HT-29 (cell line): ENCODE measurements at places on chromosomes 3 and 15.

- DNase-seq = no peak
Measured at GRCh38 chr3:112644453-112644852, 3.5 kb upstream of the CCDC80 start.

GRCh38 chr15:90760661-90761232, 43.6 kb downstream of the BLM start:
- DNase-seq = no peak

DNA sequence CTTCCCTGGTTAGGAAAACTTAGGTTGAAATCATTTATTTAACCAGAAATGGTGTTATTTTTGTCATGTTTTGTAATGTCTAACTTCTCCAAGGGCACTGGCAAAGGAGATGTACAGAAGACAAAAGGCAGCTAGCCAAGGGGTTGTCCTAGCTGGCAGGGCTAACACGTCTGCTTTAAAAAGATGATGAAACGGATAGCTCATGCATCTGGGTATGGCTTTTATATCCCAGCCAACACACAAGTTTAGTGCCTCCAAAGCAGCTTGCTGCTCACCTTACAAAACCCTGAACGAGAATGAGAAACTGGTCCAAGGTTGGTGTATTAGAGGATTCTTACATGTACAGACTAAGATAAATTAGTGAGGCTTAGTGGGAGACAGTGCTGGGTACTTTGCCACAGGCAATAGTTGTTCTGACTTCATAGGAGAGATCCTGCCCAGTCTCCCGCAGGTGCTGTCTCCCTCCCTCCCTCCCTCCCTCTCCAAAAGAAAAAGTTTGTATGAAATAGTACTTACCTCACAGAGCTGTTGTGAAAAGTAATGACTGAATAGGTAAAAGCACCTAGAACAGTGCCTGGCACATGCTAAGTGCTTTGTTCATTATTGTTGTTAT, 47.8 kb downstream of the KCNMB2 start:
- DNase-seq = no peak

DNA sequence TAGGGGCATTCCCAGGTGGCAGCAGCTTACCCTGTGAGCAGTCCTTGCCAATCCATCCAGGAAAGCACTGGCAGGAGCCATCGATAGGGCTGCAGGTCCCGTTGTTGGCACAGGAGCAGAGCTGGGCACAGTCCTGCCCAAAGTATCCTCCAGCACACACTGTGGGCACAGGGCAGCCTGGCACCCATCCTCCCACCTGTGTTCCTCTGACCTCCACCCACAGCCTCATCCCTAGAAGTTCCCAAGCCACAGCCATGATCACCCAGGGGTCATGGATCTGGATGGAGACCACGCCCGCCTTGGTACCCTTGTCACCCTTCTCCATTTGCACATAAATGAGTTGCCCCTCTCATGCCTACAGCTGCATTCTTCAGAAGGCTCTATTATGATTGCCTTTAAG, 48.6 kb downstream of the RAB11A start:
- no peak for DNase-seq

DNA sequence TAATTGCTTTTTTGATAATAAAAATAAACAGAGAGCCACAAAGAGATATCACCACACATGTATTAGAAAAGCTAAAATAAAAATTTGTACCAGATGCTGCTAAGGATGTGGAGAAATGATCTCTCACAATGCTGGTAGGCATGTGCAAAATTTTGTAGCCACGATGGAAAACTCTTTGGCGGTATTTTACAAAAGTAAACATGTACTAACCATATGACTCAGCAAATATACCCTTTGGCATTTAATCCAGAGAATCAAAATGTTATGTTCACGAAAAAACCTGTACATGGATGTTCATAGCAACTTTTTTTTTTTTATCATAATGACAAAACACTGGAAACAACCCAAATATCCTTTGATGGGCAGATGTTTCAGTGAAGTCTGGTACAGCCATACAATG, 261.2 kb downstream of the LPP start:
- DNase-seq = no peak

DNA sequence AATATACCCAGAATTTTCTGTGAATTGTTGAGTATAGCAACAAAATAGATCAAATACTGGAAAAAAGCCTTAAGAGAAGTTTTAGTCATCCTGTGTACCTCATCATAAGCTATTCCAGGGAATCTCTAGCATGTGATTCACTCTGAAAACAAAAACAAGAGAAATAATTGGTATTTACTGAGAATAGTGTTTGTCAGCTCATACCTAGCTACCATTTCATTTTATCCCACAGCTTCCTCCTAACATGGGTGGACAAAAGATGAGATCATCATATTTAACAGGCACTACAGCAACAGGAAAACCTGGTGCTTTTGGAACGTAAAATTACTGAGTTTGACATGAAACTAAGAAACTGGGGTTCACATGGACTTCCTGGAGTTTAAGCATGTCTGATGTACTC, 753.5 kb upstream of the NECTIN3 start:
- DNase-seq = no peak

- DNase-seq = no peak
Measured at GRCh38 chr3:15495461-15496340, 25.8 kb downstream of the COLQ start.

- no peak for DNase-seq
Measured at GRCh38 chr3:127682561-127682960, 9.8 kb downstream of the ABTB1 start.

DNA sequence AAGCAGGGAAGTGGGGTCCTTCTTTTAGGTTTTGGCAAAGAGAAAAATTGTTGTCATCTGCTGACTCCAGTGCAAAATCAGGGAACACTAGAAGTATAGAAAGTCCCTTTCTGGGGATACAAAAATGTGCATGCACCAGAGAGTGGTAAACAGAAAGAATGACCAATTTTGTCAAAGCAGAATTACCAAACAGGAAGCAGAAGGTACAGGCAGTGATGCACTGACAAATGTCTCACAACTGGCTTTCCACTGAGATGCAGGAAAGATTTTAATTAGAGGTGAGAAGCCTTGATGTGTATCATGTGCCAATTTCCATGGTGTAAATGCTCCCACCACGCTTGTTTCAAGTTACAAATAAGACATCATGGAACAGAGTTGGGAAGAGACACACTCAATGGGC, 66.0 kb downstream of the TRIM69 start:
- DNase-seq = no peak

- DNase-seq = no peak
Measured at GRCh38 chr3:146873748-146874147, 268.6 kb upstream of the PLSCR5 start.

DNA sequence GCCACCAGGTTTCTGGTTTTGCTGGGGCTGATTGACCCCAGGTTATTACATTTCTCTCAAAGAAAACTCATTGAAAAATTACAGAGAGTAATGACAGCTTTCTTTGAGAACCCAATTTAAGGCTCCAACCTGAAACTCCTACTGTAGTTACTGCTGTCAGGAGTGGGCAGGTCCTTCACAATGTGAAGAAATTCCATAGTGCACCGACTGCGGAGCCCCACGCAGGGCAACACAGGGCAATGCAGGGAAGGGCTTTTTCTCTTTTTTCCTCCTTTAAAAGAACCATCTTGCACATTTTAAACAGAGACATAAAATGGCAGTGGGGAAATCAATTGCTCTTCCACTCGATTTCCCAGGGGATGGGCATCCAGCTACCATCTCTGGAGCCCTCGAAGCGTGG, 74.3 kb downstream of the NUP210 start:
- no peak for DNase-seq

DNA sequence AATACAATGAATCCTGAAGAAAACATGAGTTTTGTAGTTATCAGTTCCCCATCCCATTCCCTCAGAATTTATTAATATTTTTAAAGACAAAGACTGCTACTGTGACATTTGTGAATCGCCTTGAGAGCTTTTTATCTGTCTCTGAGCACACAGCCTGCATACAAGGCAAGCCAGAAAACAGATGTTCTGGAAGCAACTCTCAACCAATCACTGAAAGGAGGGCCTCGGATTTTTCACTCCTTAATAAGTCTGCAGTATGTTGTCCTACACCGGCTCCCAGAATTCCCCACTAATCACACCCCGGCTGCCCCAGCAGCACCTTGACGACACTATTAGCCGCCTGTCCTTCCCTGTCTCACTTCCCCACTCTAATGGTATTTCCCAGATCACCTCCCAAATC, 138.5 kb downstream of the ZNF621 start:
- no peak for DNase-seq

DNA sequence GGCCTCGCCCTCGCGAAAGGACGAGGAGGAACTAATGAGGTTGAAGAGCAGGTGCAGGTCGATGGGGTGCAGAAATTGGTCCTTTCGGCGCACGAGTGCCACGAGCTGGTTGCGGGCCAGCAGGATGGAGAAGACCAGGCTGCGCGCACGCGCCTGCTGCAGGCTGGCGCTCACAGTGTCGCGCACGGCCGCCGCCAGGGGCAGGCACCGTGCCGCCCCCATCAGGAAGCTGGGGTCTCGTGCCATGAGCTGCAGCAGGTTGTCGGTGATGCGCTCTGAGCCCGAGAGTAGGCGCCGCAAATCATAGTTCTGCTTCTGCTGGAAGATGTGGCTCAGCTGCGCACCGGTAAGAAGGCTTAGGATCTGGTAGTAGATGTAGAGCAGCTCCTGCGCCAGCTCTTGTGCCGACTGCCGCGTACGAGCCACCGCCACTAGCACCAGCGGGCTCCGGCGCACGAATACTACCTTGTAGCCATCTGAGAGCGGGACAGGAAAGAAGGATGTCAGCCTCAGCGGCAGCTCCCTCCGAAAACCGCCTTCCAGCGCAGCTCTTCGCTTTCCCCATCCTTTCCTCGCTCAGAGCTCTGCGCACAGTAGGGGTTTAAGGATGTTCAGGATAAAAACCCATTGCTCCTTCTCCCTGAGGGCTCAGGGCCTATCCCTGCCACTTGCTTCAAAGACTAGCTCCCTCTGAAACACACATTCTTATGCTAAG, 6.9 kb upstream of the MST1R start:
- no peak for DNase-seq

GRCh38 chr3:43214616-43215015, 71.7 kb upstream of the SNRK start:
- DNase-seq = peak; percentile 76

- no peak for DNase-seq
Measured at GRCh38 chr3:120451272-120451761, 525 bp upstream of the FSTL1 start.

DNA sequence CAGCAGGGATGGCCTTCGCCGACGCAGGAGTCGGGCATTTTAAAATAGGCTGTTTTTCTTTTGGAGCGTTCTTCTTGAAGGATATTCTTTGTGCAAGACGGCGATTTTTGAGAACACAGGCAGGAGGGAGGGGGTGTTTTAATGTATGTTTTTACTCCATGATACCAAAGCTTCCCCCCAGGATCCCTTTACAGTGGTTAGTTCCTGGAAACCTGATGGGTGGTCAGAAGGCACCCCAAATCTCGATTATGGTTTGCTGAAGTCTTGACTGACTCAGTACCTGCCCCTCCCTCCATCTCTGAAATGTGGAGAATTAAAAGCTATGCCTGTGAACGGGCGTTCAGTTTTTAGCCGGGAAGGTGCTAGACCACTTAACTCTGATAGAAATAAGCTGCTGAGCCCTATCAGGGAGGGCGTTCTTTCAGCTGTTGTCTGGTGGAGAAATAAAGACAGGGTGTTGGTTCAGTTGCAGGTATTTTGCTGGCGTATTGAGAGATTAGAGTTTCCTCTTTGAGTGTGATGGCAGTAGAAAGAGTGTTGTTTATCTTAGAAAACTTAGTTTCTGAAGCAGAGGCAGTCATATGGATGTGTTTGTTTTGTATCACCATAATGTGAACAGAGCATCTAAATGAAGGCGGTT, 3.4 kb downstream of the IGF1R start:
- DNase-seq = no peak

- DNase-seq = no peak
Measured at GRCh38 chr3:47019201-47019600, 39.7 kb downstream of the NBEAL2 start.

DNA sequence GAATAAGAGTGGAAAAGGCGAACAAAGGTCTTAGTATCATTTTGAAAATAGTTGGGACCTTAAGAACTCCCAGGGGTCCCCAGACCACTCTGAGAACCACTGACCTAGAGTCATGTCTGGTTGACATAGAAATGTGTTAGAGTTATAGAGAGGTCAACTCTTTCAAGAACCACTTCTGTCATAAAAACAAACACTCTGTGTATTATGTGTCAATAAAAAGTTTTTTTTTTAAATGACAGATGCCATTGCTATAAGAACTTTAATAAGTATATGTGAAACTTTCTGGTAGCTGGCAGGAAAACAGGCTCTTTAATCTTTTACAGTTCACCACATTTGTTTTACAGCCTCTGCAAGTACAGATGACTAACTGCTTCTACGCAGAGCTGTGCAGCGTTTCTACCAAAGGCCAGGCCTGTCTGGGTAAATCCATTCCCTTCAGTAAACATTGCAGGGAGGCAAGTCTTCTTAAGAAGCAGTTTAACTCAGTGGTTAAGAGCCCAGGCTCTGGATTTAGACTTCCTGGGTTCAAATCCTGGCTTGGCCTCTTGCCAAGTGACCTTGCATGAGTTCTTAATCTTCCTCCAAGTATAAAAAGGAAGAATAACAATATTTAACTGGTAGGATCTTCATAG, 56.6 kb downstream of the RFTN1 start:
- DNase-seq = no peak

DNA sequence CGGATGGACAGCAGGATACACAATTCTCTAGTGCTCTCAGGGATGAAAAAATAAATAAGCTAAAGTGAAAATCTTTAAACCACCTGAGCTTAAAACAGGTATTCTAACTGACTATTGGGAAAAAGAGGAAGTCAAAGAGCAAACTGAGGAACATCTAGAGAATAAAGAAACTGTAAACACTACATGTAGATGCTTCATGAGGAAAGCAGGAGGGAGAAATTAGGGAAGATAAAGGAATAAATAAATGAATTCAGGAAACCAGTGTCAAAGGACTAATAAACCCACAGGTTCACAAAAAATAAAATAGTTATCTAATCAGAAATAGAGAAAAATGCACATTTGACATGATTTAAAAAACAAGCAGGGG, 525 bp upstream of the MCCC1 start:
- no peak for DNase-seq

DNA sequence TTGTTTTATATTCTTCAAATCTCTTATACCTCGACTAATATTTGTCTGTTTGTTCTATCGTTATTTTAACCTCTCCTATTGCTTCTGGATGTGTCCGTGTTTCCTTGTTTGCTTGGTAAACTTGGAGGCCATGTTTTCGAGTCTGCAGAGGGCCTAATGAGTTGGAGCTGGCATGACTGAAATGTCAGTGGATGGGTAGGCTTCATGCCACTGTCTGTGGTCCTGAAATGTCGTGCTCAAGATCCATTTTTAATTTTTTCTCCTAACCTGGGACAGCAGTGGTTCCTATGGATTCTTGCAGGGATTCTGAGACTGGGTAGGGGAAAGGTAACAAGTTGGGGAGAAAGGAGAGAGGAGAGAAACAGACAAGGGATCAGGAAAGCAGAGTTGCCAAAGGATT, 18.8 kb upstream of the GASK1A start:
- DNase-seq = peak; percentile 6

GRCh38 chr3:54427941-54428871, 305.9 kb downstream of the CACNA2D3 start:
- peak; percentile 44 for DNase-seq

- peak; percentile 71 for DNase-seq
Measured at GRCh38 chr3:43178891-43179366, 73.0 kb upstream of the POMGNT2 start.
